Ovary (tissue), 10 donors: ENCODE measurements at places on chromosomes 13 and 19. TPM values are rescaled to one million over a fixed set of nuclear protein-coding genes. Genes with fewer than 3 reads are reported as not detected.

Gene ZNF723
- total RNA-seq: not detected

Gene FOXA3
- total RNA-seq: not detected

Gene NDUFB7
- total RNA-seq: 143 TPM

Gene GIPC3
- 0.30 TPM for total RNA-seq

Gene NECTIN2
- 65.6 TPM for total RNA-seq

Gene MED4
- total RNA-seq: 47.1 TPM

Gene KLK12
- not detected for total RNA-seq

DNA sequence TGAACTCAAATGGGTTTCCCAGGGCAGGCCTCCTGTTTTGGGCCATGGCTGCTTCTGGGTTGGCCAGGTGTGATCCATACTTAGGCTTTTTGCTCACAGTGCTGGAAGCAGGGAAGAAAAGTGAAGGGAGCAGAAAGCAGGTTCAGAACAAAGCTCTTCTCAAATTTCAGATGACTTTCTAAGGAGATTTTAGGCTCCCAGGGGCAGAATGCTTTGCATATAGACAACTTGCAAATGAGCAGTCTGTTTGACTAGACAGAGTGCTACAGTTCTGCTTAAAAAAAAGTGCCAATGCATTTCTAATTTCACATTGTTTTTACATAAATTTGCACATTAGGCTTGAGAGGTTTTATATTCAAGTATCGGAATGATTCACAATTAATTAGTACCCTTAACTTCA lies 2.6 kb upstream of the SLC10A2 start:
- H3K36me3 ChIP-seq: no peaks in the 10 kb centered on the region
- no peak overlapping the region for H3K27ac ChIP-seq
- no peaks in the 10 kb centered on the region for H3K4me1 ChIP-seq
- H3K27me3 ChIP-seq: no peaks in the 10 kb centered on the region

DNA sequence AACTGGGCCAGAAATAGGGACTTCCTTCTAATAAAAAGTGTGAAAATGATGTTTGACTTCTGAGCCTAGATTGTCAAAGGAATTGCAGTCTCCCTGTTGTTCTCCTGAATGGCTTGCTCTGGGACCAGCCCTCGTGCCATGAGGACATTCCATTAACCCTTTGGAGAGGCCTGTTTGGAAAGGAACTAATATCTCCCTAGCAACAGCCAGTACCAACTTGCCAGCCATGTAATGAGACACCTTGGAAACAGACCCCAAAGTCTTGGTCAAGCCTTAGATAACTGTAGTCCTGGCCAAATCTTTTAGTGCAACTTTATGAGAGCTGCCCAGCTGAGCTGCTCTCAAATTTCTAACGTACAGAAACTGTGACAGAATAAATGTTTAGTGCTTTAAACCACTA lies 8.2 kb upstream of the SIAH3 start:
- no peak for DNase-seq
- no peak overlapping the region for H3K4me3 ChIP-seq
- H3K27ac ChIP-seq: no peak overlapping the region
- H3K4me1 ChIP-seq: no peaks in the 10 kb centered on the region
- no peaks in the 10 kb centered on the region for H3K36me3 ChIP-seq

- no peak overlapping the region for H3K27ac ChIP-seq
- DNase-seq: no peak
- no peak overlapping the region for H3K4me3 ChIP-seq
- H3K27me3 ChIP-seq: no peaks in the 10 kb centered on the region
- peaks cover 3% of the 10 kb centered on the region for H3K4me1 ChIP-seq
- H3K36me3 ChIP-seq: no peaks in the 10 kb centered on the region
Observed at GRCh38 chr13:20720499-20720898, 17.0 kb downstream of the IL17D start.

DNA sequence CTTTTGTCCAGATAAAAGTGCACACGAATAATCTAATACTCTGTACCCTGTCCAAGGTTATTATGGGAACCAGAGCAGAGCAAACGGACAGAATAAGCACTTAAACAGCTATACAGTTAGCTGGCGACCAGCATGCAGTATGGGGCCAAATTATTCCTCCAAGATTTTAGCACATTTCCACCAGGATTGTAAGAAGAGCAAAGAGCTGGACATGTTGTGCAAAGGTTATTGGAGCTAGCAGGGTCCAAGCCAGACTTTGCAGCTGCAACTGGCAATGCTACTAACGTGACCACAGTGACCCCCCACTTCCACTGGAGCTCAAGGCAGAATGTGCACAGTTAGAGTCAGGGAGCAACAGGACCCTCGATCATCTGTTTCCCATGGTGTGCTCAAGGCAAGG lies 89.9 kb downstream of the COL4A1 start:
- no peaks in the 10 kb centered on the region for H3K36me3 ChIP-seq
- no peak for DNase-seq
- H3K4me3 ChIP-seq: no peak overlapping the region
- H3K27me3 ChIP-seq: no peaks in the 10 kb centered on the region
- H3K4me1 ChIP-seq: peaks cover 10% of the 10 kb centered on the region

- peaks cover 21% of the 10 kb centered on the region for H3K4me1 ChIP-seq
- peak overlapping the region; percentile 54 for H3K27ac ChIP-seq
- H3K27me3 ChIP-seq: no peaks in the 10 kb centered on the region
- peak; percentile 75 for DNase-seq
- H3K4me3 ChIP-seq: no peak overlapping the region
Observed at GRCh38 chr19:18425515-18426415, 6.6 kb downstream of the SSBP4 start.

- no peaks in the 10 kb centered on the region for H3K36me3 ChIP-seq
- no peak overlapping the region for H3K27ac ChIP-seq
- H3K4me1 ChIP-seq: no peaks in the 10 kb centered on the region
- no peak for DNase-seq
- H3K4me3 ChIP-seq: no peak overlapping the region
Observed at GRCh38 chr13:99340638-99341037, 33.4 kb upstream of the GPR183 start.

DNA sequence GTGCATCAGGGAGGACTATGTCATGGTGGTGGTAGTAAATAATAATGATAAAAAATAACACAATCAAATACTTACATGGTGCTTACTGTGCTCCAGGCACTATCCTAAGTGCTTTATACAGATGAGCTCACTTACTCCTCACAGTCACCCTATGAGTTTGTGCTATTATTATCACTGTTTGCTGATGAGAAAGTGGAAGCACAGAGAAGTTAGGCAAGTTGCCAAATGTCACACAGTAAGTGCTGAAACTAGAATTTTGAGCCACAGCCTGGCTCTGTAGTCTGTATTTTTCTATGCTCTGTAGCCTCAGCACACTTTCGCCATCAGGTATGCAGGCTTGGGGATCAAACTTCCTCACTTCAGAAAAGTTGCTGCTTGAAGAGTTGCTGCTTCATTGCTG lies 46.6 kb downstream of the HTR2A start:
- no peak overlapping the region for H3K4me3 ChIP-seq
- no peaks in the 10 kb centered on the region for H3K4me1 ChIP-seq
- H3K36me3 ChIP-seq: no peaks in the 10 kb centered on the region

- peak overlapping the region; percentile 76 for H3K27ac ChIP-seq
- H3K4me3 ChIP-seq: no peak overlapping the region
- H3K36me3 ChIP-seq: no peaks in the 10 kb centered on the region
Observed at GRCh38 chr13:111005808-111006505, 91.1 kb upstream of the ANKRD10 start.

- no peak for DNase-seq
- peaks cover 13% of the 10 kb centered on the region for H3K4me1 ChIP-seq
- no peaks in the 10 kb centered on the region for H3K27me3 ChIP-seq
- H3K4me3 ChIP-seq: no peak overlapping the region
- no peaks in the 10 kb centered on the region for H3K36me3 ChIP-seq
- H3K27ac ChIP-seq: no peak overlapping the region
Observed at GRCh38 chr19:38707512-38708114, 36.7 kb downstream of the CAPN12 start.

DNA sequence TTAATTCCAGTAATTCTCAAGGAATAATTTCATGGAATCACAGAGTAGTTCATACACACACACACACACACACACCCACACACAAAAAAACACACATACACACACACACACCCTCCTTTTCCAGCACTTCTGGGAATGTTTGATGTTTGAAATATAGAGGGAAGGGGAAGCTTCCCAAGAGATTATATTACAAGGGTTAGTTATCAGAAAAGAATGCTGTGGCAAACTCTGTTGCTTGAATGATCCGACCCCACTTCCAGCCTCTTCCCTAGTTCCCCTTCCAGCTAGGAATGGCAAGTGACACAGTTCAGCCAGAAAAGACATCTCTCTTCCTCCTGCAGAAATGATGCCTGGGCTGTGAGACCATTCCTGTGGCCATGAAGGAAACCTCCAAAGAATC lies 49.9 kb downstream of the KCTD12 start:
- no peaks in the 10 kb centered on the region for H3K27me3 ChIP-seq
- H3K4me3 ChIP-seq: no peak overlapping the region
- no peak for DNase-seq
- H3K27ac ChIP-seq: no peak overlapping the region
- no peaks in the 10 kb centered on the region for H3K4me1 ChIP-seq

DNA sequence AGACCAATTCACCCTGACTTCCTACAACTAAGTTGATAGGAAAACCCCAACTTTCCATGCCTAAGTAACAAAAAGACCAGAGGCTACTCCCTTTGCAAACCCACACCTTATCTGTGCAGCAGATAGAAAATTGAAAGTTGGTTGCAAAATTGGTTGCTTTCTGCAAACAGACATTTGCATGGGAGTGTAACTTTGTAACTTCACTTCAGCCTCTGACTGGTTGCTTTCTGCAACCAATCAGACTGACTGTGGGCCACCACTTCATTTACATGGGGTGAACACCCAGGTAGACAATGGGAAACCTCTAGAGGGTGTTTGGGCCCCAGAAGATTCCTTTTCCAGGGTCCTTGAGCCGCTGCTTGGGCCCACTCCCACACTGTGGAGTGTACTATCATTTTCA lies 9.8 kb downstream of the TEX30 start:
- H3K4me3 ChIP-seq: no peak overlapping the region
- H3K27me3 ChIP-seq: no peaks in the 10 kb centered on the region
- no peaks in the 10 kb centered on the region for H3K4me1 ChIP-seq
- H3K27ac ChIP-seq: no peak overlapping the region
- DNase-seq: no peak

DNA sequence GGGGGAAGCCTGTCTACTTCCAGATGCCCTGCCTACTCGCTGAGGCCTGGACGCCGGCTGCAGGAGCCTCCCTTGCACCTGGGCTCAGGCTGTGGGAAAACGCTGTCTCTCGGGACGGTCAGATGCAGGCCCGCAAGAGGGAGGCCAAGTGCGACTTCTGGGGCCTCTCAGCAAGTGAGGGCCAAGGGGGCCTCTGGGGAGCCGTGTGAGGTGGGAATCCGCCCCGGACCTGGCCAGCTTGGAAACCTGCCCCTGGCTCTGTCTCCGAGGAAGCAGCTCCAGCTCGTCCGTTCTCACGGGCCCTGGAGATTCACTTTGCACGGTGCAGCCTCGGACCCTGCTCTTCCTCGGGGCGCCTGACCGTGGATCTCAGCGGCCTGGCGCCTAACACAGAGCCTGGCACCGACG lies 11.4 kb upstream of the CRTC1 start:
- no peak for DNase-seq
- peaks cover 2% of the 10 kb centered on the region for H3K4me1 ChIP-seq
- no peaks in the 10 kb centered on the region for H3K36me3 ChIP-seq

- H3K27me3 ChIP-seq: no peaks in the 10 kb centered on the region
- no peaks in the 10 kb centered on the region for H3K36me3 ChIP-seq
- H3K4me3 ChIP-seq: no peak overlapping the region
- H3K4me1 ChIP-seq: no peaks in the 10 kb centered on the region
Observed at GRCh38 chr19:10450191-10450852, 30.0 kb downstream of the PDE4A start.

GRCh38 chr19:16000024-16000663 lies 51.3 kb downstream of the OR10H4 start:
- H3K4me3 ChIP-seq: no peak overlapping the region
- peaks cover 3% of the 10 kb centered on the region for H3K4me1 ChIP-seq
- no peak for DNase-seq
- H3K36me3 ChIP-seq: no peaks in the 10 kb centered on the region
- H3K27ac ChIP-seq: no peak overlapping the region

- no peaks in the 10 kb centered on the region for H3K27me3 ChIP-seq
- no peak overlapping the region for H3K4me3 ChIP-seq
- no peak for DNase-seq
- H3K4me1 ChIP-seq: no peaks in the 10 kb centered on the region
- H3K27ac ChIP-seq: no peak overlapping the region
- H3K36me3 ChIP-seq: no peaks in the 10 kb centered on the region
Observed at GRCh38 chr13:46489586-46490023, 63.4 kb upstream of the LRCH1 start.

GRCh38 chr19:31254180-31254551 lies 95.1 kb downstream of the TSHZ3 start:
- H3K27me3 ChIP-seq: no peaks in the 10 kb centered on the region
- peak; percentile 80 for DNase-seq
- H3K36me3 ChIP-seq: no peaks in the 10 kb centered on the region
- peaks cover 7% of the 10 kb centered on the region for H3K4me1 ChIP-seq
- H3K4me3 ChIP-seq: no peak overlapping the region
- H3K27ac ChIP-seq: no peak overlapping the region

DNA sequence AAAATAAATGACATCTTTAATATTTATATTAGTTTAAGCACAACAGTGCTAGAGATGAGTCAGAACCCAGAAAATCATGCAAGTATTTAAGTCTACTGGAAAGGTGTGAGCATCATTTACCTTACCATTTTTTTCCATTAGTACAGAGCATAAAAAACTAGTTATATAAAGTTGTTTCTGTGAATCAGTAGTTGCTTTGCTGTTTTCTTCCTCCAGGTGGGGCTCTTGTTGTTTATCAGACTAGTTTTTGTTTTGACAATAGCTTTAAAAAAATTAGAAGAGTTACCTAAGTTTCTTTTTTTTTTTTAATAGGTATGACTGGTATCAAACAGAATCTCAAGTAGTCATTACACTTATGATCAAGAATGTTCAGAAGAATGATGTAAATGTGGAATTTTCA lies 12.7 kb downstream of the SUGT1 start:
- H3K4me1 ChIP-seq: no peaks in the 10 kb centered on the region
- no peaks in the 10 kb centered on the region for H3K27me3 ChIP-seq
- H3K4me3 ChIP-seq: no peak overlapping the region
- DNase-seq: no peak
- no peak overlapping the region for H3K27ac ChIP-seq
- H3K36me3 ChIP-seq: no peaks in the 10 kb centered on the region

DNA sequence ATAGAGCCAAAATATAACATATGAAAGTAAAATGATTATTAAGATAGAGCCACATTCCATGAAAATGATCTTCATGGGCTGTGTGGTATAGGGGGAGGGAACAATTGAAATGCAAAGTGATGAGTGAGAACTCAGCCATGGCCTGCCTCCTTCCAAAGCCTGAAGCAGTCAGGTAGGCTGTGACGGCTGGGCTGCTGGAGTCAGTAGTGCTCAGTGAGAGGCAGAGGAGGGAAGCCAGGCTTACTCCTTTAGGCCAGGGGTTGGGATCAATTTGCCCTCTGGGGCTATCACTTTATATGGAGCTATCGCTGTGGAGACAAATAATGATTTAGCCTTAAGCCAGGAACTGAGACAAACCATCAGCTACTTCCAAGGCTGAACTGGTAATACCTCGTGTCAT lies 654.9 kb downstream of the FGF9 start:
- H3K4me3 ChIP-seq: no peak overlapping the region
- H3K27ac ChIP-seq: no peak overlapping the region
- H3K4me1 ChIP-seq: no peaks in the 10 kb centered on the region
